Left ventricle myocardium superior (tissue), 1 donor: ENCODE measurements at places on chromosomes 6 and 20. TPM values are rescaled to one million over a fixed set of nuclear protein-coding genes. Genes with fewer than 3 reads are reported as not detected.

MACROD2 gene
- 3.5 TPM for total RNA-seq

FNDC11 gene
- 0.15 TPM for total RNA-seq

GTPBP2 gene
- total RNA-seq = 23.6 TPM

LAMP5 gene
- total RNA-seq = not detected

E2F1 gene
- 1.8 TPM for total RNA-seq

HLA-E gene
- 155 TPM for total RNA-seq

DNA sequence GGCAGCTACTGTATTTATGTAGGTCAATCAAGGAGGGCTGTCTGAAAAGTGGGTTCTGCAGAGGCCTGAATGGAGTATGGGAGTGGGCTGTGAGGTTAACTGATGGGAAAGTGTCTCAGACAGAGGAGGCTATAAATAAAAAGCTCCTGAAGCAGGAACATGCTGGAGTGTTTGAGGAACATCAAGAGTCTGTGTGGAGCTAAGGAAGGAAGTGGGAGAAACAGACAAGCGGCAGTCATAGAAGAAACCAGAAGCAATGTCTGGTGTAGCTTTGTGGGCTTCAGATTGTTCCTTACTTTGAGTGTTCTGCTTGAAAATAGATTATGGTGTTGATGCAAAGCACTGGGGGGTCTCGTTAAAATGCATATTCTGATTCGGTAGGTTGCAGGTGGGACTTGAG, 101.5 kb upstream of the OGFRL1 start:
- DNase-seq = no peak

DNA sequence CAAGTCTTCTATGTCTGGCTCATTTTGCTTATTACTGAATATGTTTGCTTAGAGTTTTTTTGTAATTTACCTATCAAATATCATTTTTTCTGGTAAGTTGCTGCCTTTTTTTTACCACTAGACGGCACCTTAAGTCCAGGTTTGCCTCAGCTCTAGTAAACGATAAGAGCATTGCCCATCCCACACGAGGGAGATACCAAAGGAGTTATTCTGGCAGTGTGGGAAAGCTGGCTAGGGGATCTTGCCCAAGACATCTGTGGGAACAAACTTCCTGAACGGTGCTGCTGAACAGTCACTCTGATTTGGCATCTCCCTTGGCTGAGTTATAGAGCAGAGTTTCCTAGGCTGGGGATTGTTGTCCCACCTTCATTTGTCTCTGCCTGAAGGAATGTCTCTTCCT, 306.4 kb downstream of the COL12A1 start:
- DNase-seq = no peak

- DNase-seq = no peak
Observed at GRCh38 chr20:14828459-14828858, 491.0 kb upstream of the FLRT3 start.

- no peak for DNase-seq
Observed at GRCh38 chr20:50788045-50788991, 6.5 kb upstream of the BCAS4 start.

DNA sequence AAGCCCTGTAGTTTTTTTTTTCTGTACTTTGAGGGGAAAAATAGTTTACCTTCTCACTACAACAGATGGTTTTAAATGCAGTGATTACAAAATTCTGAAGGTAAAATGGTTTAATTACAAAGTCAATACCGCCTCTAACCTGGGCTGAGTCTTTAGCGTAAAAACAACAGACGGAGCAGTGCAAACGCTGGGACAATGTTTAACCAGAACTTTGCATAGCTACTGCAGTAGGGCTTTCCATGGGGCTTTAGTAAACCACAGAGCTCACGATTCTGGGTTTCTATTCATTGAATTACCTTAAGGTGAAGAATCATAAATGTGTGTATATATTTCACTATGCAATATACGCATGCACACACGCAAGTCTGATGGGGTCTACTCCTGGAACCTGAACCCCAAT, 77.9 kb downstream of the RFX6 start:
- no peak for DNase-seq

DNA sequence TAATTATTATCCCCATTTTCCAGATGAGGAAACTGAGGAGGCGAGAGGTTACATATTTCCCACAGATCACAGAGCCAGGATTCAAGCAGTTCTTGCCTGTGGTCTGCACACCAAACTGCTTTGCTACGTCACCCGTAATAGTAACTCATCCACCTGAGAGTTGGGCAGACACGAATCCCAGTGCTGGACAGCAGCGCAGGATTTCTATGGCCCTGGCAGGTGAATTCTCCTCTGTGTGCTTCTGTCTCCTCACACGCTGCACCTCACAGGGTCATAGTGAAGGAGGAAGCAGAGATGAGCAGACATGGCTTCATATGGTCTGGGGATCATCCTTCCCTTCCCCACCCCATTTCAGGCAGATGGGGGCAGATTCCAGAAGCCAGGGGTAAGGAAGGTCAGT, 127.0 kb upstream of the LRFN2 start:
- DNase-seq = no peak

GRCh38 chr6:118306392-118307238, 241.5 kb upstream of the PLN start:
- DNase-seq = no peak

DNA sequence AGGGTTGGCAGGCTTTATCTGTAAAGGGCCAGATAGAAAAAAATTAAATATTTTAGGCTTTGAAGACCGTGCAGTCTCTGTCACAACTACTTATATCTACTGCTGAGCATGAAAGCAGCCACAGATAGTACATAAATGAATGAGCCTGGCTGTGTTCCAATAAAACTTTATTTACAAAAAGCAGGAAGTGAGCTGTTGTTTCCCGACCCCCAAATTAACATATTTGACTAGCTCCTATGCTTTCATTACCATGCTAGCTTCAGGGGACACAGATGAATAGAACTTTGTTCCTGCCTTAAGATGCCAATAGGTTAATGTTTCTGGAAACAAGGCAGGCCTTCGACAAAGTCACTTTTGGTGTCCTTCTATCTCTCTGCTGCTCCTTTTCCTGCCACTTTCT, 1058.0 kb upstream of the FLRT3 start:
- DNase-seq = no peak

DNA sequence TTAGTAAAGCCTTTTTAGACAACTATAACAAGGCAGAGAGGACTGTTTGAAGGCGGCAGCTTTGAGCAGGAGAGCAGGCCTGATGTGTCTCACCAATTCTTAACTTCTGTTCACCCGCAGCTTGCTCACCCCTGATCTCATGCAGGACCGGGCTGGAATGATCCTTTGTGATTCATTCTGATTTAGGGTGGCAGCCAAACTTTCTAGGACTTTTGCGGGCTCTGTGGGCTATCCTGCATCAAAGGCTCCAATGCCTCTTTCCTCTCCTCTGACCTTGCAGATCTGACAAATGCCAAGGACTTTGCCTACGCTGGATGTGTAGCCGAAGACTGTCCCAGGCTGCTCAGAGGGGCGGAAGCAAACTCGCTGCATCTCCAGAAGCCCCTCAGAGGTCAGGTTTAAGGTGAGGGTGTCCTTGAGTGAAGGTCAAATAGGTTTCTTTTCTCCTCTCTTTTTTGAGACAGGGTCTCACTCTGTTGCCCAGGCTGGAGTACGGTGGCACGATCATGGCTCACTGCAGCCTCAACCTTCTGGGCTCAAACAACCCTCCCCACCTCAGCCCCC, 72.3 kb downstream of the VEGFA start:
- DNase-seq = no peak

DNA sequence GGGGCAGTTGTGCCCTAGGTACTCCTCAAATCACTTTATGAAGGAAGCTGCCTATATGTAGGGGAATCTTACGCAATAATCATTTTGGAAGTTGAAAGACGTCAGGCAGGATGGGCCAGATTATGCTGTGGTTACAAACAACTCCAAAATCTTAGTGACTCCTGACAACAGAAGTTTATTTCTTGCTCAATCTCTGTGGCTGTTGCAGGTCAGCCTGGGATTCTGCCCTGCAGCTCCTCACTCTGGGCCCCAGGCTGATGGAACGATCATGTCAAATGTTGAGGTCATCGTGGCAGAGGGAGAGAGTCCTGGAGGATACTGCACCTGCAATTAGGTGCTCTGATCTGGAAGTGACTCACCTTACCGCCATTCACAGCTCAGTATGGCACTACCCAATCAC, 88.4 kb downstream of the ZDHHC14 start:
- no peak for DNase-seq

- DNase-seq = no peak
Observed at GRCh38 chr6:52160472-52161104, 25.6 kb upstream of the IL17A start.

- DNase-seq = no peak
Observed at GRCh38 chr6:140486450-140487361, 1112.3 kb upstream of the CITED2 start.

- no peak for DNase-seq
Observed at GRCh38 chr20:51697096-51697826, 70.9 kb downstream of the ATP9A start.

GRCh38 chr6:129491436-129491835, 218.5 kb downstream of the ARHGAP18 start:
- DNase-seq = no peak

DNA sequence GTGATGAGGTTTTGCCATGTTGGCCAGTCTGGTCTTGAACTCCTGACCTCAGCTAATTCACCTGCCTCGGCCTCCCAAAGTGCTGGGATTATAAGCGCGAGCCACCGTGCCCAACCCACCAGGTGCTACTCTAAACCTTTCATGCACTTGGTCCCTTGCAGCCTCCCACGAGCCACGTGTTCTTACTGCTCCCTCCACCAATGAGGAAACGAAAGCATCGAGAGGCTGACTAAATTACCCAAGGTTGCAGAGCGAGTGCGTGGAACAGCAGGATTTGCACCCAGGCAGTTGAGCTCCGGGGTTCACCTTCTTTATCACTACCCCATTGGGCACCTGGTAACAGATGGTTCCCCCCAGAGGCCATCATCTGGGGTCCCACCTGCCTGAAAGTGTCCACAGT, 208.3 kb downstream of the LY86 start:
- no peak for DNase-seq
